ENCODE measurements at places on chromosomes 12 and 14.

DNA sequence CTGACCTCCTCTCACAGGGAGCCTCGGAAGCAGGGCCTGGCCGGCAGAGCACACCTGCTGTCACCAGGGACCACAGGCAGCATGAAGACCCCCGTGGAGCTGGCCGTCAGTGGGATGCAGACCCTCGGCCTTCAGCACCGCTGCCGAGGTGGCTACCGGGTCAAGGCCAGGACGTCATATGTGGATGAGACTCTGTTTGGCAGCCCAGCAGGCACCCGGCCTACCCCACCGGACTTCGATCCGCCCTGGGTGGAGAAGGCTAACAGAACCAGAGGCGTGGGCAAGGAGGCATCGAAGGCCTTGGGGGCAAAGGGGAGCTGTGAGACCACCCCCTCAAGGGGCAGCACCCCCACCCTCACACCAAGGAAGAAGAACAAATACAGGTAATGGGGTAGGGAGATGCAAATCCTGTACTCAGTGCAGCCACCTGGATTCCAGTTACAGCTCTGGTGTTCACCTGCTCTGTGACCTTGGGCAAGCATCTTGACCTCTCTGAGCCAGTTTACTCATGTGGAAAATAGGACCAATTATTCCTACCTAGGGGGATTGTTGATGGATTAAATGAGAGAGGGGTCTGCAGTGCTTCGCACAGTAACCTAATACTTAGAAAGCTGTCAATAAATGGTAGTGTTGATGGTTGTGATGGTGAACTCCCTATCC is 1.3 kb downstream of the RITA1 start:
- DNase-seq = no peak

GRCh38 chr12:12506496-12506890 is 56.2 kb downstream of the DUSP16 start:
- DNase-seq = no peak

DNA sequence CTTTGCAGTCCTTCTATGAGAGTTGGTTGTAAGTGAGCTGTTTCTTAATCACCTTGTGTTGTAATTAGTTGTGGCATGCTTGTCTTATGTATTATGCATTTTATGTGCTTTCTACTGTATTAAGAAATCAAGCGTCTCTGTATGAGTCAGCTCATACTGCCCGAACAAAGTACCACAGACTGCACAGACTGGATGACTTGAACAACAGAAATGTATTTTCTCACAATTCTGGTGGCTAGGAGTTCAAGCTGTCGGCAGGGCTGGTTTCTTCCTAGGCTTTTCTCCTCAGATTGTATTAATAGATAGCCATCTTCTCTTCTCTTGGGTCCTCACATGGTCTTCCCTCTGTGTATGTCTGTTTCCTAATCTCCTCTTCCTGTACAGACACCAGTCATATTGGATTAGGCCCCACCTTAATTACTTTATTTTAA is 77.7 kb downstream of the FLRT2 start:
- DNase-seq = no peak

- no peak for DNase-seq
Observed at GRCh38 chr14:53924753-53925152, 31.9 kb downstream of the BMP4 start.

DNA sequence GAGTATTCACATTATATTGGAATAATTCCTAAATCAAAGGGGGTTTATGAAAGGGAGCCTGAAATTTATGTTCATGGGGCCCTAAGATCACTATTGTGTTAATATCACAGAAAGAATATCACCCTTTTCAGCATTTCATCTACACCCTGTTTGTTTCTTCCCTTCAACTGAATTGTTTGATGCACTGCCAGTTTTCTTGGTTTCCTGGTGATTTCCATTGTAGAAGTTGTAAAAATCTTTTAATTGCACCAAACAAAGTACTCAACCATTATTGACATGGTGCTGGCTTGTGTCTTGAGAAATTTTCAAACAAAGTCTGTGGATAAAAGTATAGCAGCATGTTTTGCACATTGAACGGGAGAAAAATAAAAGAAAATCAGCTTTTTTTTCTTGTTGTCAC is 154.8 kb upstream of the PRKD1 start:
- no peak for DNase-seq

DNA sequence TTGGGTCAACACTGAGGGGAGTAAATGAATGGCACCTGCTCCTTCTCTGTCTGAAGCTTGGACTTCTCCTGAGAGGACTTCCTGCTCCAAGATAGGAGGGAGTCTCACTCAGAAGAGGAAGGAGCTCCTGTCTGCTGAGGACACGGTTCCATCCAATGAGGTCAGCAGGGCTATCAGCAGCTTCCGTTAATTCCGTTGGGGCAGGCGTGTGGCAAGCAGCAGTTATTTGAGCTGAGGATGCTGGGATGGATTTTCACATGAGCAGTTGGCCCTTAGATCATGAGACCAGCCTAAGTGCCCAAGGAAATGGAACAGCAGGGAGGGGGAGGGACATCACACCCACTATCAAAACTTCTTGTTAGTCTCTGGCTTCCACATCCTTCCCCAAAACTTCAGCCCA is 159.0 kb upstream of the PZP start:
- DNase-seq = no peak

GRCh38 chr14:104970231-104971068 is 7.7 kb downstream of the AHNAK2 start:
- DNase-seq = no peak

DNA sequence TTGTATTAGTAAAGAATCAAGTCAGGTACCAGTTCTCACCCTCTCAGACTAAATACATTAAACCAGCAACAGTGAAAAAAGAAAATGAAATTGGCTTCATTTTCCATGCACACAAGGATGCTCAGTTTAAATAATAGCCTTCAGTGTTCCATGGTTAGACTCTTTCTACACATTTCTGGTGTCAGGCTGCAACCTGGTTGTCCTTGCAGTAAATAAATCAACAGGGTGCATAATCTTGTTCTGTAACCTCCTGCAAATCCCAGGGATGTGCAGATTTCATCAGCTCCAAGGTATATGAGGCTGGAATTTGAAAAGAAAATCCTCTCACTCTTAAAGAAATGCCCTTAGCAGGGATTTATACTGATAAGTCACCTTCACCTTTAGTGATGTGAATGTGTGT is 46.7 kb upstream of the BTG1 start:
- DNase-seq = no peak

- no peak for DNase-seq
Observed at GRCh38 chr14:91250912-91251311, 6.4 kb upstream of the GPR68 start.

DNA sequence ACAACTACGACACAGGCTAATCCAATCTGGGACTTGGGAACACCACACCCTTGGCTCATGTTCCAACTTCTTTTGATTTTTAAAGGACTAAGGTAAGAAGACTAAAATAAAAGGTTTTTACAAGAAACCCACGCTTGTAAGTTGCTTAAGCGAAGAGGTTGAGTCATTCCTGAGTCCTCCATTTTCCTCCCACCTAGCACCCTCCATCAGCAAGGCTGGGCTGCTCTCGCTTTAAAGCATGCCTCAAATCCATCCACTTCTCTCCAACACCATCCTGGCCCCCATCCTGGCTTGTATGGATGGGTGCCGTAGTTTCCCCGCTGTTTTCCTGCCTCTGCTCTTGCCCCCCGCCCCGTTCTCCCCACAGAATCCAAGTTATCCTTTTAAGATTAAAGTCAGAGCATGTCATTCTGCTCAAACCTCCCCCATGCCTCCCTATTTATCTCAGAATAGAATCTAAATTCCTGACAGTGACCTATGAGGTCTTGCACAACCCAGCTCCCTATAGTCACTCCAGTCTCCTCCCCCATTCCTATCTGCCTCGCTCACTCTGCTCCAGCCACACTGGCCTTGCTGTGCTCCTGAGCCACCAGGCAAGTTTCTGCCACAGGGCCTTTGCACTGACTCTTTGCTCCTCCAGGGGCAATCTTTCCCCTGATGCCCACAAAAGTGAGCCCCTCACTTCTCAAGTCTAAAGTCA is 34.5 kb downstream of the SCARB1 start:
- DNase-seq = no peak

DNA sequence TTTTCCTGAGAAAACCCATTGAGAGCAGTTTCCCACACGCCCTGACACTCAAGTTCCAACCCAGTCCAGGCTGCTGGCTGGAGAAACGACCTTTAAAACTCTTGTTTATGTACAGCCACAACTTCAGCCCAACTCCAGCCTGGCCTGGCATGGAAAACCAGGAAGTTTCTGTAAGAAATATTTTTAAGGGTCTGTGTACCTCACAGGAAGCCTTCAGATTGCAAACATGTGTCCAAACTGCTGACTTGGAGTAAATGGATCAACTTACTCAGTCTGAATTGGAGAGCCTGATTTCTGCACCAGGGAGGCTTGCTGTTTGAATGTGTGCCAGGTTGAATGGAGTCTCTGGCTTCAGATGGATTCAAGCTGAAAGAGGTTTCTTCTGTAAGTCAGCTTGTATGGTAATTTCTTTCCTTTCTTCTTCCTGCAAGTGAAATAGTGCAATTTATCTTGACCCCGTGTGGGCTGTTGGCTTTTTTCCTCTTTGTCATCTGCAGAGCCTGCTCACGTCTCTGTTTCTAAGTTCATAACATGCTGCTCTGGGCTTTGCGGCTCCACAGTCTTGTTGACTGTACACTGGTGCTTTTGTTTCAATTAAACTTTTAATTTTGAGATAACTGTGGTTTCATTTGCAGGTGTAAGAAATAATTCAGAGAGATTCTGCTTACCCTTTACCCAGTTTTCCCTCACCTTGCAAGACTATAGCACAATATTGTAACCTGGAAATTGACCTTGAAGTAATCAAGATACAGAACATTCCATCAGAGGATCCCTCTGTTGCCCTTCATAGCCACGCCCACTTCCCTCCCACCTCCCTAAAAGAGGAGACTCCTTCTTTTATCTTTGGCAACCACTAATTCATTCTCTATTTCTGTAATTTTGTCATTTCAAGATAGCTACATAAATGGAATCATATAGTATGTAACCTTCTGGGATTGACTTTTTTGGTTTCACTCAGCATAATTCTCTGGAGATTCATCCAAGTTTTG is 109.7 kb upstream of the PRMT8 start:
- no peak for DNase-seq

- no peak for DNase-seq
Observed at GRCh38 chr14:52117111-52117832, 48.4 kb upstream of the NID2 start.

DNA sequence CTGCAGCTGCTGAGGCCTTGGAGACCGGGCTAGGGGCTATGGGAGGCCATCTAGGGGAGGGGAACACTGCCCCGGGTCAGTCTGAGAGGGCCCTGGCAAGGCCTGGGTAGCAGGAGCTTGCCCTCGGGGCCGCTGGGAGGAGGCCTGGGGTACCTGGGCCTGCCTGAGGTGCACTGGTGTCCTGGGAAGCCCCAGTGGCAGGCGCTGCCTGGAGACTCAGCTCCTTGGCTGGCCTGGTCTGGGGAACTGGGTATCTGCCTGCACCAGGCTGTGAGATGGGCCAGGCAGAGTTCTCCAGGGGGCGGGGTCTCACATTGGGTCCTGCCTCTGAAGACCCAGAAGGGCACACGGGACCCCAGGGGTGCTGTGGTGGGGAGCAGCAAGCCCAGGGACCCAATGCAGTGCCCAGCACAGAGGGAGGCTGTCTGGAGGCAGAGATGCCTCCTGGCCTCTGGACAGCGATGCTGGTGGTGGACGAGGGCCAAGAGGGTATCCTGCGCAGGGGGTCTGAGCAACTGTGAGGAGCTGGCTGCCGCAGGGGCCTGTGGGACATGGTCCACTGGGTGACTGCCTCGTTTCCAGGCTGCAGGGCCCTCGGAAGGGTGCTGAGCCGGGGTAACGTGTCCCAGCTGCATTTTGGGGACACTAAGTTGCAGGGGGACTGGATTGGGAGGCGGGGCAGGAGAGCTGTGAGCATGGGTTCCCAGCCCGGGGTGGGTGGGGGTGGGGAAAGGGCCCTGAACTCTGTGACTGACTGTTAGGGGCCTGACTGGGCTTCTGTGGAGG is 7.4 kb upstream of the MTA1 start:
- no peak for DNase-seq

GRCh38 chr12:7090222-7090998 is 1.8 kb downstream of the C1R start:
- no peak for DNase-seq

GRCh38 chr12:75172611-75173010 is 37.0 kb downstream of the KCNC2 start:
- no peak for DNase-seq
